ENCODE measurements at places on chromosomes 16 and 17. TPM values are rescaled to one million over a fixed set of nuclear protein-coding genes. Genes with fewer than 3 reads are reported as not detected.
A peak's percentile ranks its signal among the peaks of the same experiment; 100 is the strongest.

- DNase-seq, result no peak
Observed at GRCh38 chr17:57486882-57487301, 230.6 kb downstream of the MSI2 start.

Gene EPN3
- 0.87 TPM for total RNA-seq

GRCh38 chr17:80986816-80987475 lies 4.7 kb upstream of the CHMP6 start:
- peak; percentile 36 for DNase-seq

DNA sequence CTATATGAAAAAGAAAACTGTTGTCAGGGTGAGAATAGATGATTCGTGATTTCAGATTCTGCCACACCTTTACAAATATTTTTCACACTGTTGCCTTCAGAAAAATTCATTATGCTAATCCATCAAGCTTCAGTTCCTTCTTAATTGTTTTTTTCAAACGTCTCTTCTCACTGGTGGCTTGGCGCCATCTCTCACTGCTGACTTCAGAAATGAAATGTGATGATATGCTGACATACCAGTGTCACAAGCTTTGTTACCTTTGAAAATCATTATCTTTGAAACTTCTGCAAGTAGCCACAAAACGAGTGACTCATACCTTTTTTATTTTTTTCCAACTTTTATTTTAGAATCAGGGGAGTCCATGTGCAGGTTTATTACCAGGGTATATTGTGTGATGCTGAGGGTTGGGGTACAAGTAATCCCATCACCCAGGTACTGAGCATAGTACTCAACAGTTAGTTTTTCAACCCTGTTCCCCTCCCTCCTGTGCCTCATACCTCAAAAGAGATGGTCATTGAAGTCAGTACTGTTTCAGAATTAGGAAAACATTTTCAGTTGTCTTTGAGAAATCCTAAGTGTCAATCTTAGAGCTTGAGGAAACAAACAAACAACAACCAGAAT lies 14.0 kb upstream of the KRT222 start:
- no peak for DNase-seq

DNA sequence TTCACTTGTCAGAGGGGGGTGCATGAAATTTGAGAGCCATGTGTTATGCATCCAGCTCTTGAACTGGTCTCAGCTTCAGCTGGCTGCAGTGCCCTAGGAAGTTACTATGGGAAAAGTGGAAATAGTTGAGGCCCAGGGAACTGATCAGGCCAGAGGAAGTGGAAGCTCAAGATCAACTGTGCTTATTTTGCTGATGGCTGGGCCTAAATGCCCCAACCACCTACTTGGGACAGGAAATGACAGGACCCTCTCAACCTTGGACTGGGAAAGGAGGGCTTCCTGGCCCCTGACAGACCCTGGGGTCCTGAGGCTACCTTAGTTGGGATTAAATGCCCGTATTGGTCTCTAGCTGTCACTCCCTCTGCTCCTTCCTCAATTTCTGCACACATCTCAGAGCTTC lies 1.2 kb upstream of the TAOK2 start:
- no peak for DNase-seq

Gene CRYM
- 7.1 TPM for total RNA-seq

Gene TBC1D26
- 7.7 TPM for total RNA-seq

Gene KRT27
- not detected for total RNA-seq

Gene NOL11
- total RNA-seq, result 90.1 TPM

Gene RBFOX1
- 3.9 TPM for total RNA-seq

Gene TMEM132E
- 2.2 TPM for total RNA-seq

DNA sequence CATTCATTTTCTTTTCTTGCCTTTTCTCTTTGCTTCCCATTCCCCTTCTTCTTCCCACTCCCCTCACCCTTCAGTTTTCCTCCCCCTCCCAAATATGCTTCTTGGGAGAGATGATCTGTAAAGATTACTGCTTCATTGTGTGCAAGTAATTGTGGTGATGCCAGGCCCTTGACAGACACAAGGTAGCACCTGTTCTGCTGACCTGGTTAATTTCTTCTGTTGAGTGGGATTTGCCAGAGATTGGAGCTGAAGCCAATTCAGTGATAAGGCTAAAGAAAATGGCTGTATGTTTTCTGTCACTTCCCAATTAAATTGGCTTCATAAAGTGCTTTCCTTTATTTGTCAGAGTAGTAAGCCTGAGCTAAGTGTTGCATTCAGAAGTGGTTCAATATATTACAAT lies 44.5 kb downstream of the AATF start:
- DNase-seq, result no peak

DNA sequence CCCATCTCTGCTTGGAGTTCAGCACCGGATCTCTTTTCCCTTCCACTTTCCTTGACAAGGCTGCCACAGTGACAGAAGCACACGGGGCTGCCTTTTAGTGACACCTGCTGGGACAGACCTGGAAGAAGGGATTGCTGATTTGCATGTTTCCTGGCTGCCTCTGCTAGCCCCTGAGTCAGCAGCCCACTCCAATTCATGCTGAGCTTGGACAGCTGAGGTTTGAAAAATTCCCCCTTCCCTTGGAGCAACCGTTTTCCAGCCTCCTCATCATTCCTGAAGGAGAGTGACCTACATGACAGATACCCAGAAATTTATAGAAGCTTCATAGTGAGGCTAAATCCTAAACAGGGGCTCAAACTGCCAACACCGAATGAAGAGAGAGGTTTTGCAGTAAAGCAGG lies 18.8 kb upstream of the RBL2 start:
- DNase-seq, result peak; percentile 62

Gene FBXW10
- total RNA-seq, result not detected

DNA sequence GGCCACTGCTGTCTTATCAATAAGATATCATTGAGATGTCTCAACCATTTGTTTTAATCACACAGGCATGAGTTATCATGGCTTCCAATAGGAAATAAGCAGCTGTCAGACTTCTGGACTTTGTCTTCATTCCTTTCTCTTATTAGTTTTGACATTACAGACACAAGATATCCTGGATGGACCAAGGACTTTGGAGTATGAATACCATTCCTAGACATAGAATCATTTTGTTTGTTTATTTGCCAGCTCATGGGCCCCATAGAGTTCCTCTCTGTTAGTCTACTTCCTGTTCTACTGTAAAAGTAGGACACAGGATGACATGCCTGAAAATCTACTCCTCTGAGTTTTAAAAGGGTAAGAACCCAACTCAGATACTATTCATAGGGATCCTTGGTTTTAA lies 77.7 kb upstream of the KCNJ16 start:
- no peak for DNase-seq

GRCh38 chr17:55340686-55341085 lies 75.9 kb downstream of the HLF start:
- no peak for DNase-seq

Gene GNG13
- not detected for total RNA-seq

GRCh38 chr16:29784157-29784556 lies 6.1 kb downstream of the ZG16 start:
- DNase-seq, result no peak

Gene CD300LB
- total RNA-seq, result not detected

- DNase-seq, result no peak
Observed at GRCh38 chr16:85011846-85012284, 530 bp upstream of the ZDHHC7 start.

Gene ITGAL
- total RNA-seq, result 0.03 TPM

- peak; percentile 78 for DNase-seq
Observed at GRCh38 chr16:28923652-28924398, 1.2 kb downstream of the RABEP2 start.

DNA sequence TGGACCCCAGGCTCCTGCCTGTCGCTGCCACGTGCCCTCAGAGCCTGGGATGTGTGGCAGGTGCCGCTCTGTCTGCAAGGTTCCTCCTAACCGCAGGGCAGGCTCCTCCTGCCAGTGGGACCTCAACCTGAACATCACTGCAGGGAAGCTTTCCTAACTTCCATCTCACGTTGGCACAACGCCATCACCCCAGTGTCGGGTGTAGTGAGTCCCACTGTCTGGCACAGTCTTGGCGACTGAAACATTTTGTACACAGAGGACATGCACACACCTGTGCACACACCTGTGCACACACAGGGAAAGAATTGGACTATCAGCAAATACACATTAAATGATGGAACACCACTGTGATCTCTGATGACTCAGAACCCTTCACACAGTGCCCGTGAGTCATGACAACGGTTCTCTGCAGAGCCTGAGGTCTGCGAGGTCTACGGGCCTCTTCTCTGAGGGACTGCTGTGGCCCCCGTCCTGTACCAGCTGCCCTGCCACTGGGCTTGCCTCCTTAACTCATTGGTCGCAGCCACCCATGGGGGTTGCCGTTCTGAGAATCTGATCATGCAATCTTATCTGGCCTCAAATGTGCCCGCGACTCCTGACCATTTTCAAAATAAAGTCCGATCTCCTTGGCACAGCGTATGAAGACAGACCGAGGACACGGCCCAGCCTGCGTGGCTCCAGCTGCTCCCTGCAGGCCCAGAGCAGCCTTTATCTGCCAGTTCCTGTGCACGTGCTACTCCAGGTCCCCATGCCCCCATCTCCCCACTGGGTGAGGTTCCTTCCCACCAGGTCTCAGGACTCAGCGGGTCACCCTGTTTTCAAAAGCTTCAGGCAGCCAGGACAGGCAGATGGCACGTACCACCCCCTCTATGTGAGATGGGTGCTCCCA lies 7.6 kb downstream of the CCDC57 start:
- DNase-seq, result no peak

- no peak for DNase-seq
Observed at GRCh38 chr16:51434567-51435198, 283.6 kb upstream of the SALL1 start.

DNA sequence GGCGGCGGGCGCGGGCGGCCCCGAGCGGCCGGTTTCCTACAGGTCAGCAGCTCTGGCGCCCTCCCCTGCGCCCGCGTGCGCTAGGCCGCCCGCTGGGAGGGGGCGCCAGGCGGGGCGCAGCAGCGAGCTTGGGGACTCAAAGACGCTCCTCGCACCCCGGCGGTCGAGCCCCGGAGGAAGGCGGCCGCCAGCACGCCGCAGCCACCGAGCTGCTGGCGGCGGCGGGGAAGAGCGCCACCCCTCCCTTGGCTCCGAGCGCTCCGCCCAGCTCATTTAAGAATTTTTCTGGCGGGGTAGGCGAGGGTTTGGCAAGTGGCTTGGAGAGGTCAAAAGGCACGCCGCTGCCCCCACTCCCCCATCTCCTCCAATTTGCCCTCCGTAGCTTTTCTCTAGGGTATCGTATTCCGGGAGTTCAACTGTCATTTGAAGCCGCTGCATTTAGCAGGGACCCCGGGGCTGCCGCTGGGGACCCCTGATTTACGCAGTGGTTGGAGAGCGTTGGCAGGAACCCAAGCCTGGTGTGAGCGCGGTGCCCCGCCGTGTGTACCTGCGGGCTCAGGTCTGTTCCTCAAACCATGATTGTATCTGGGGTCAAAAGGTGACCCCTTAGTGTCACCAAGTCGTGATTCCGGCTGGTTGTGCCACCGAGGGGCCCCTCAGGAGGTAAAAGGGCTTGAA lies 59.5 kb upstream of the GSE1 start:
- peak; percentile 94 for DNase-seq

Gene RGS11
- total RNA-seq, result 0.69 TPM

- no peak for DNase-seq
Observed at GRCh38 chr17:14318109-14318917, 17.4 kb downstream of the HS3ST3B1 start.

- DNase-seq, result no peak
Observed at GRCh38 chr16:58114827-58115825, 14.1 kb downstream of the CFAP20 start.

GRCh38 chr16:3549906-3550305 lies 27.3 kb downstream of the NLRC3 start:
- no peak for DNase-seq

DNA sequence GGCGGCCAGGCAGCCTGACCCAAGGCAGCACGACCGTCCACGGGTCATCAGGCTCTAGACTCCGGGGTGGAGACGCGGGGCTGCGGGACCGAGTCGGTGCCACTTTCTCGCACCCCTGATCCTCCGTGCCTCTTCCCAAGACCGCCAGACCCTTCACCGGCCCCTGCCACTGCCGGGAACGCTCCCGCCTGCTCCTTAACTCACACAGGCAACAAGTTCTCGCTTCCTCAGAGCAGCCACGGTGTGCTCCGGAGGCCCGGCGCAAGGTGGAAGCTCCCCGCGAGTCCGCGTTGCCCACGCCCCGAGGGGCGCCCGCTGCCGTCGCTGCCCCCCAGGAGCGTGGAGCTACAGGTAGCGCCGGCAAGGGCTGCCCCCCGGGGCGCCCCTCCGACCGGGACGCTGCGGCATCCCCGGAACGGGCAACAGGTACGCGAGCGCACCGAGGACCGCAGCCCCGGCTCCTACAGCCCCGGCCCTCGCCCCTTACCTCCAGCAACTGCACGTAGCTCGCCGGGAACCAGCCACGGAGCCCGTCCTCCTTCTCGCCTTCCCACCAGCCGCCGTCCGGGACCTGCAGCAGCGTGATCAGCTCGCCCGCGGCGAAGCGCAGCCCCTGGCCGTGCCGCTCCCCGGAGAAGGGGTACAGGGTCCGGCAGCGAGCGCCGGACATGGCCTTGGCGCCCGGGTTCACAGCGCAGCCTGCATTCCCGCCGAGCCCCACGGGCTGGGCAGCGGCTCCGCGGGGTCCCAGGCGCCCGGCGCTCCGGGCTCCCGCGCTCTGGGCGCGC lies 491 bp downstream of the GAS7 start:
- DNase-seq, result peak; percentile 79

Gene CDRT15
- total RNA-seq, result not detected

GRCh38 chr17:53249036-53249435 lies 573.7 kb upstream of the KIF2B start:
- DNase-seq, result no peak

Gene KRT33B
- not detected for total RNA-seq

Gene CTRB2
- total RNA-seq, result not detected

Gene CCDC92B
- 2.5 TPM for total RNA-seq

DNA sequence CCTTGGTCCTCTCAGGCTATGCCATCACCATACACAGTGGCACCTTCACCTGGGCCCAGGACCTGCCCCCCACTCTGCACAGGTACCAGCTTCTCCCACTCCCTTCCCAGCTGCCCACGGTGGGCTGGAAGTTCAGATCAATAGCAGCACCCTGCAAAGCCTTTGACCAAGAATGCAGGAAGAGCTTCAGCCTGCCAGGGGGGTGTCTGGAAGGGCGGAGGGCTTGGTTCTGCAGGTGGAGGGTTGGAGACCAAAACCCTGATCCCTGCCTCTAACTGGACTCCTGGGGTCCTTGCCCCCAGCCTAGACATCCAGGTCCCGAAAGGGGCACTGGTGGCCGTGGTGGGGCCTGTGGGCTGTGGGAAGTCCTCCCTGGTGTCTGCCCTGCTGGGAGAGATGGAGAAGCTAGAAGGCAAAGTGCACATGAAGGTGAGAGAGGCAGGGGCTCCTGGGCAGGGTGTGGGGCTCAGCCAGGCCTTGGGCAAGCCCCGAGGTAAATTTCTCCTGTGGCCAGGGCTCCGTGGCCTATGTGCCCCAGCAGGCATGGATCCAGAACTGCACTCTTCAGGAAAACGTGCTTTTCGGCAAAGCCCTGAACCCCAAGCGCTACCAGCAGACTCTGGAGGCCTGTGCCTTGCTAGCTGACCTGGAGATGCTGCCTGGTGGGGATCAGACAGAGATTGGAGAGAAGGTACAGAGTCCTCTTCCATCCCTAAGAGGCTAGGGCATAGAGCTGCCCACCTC lies 34.3 kb downstream of the ABCC3 start:
- DNase-seq, result peak; percentile 33

GRCh38 chr17:77120868-77121267 lies 19.9 kb upstream of the SEC14L1 start:
- no peak for DNase-seq
